ENCODE measurements at places on chromosomes 3 and 15.

GRCh38 chr3:194257151-194257621 lies 93.9 kb downstream of the CPN2 start:
- H3K27ac ChIP-seq = no peak overlapping the region
- H3K4me3 ChIP-seq = no peak overlapping the region
- H3K4me1 ChIP-seq = peaks cover 22% of the 10 kb centered on the region
- H3K36me3 ChIP-seq = peaks cover 2% of the 10 kb centered on the region

DNA sequence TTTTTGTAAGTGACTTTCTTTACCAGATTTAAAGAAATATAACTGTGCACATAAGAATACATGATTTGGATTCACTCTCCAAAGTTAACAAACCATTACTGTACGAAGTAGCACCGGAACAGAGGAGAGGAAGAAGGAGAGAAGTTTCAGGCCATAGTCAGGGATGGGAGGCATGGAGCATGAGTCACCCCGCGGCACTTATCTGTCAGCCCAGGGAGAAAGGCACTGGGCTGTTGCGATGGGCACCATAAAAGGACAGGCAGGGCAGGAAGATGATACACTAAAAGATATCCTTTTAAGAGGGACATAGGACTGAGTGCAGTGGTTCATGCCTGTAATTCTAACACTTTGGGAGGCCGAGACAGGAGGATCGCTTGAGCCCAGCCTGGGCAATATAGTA lies 37.0 kb downstream of the TTC23 start:
- H3K27me3 ChIP-seq = peaks cover 2% of the 10 kb centered on the region
- no peaks in the 10 kb centered on the region for H3K4me1 ChIP-seq
- no peak overlapping the region for H3K4me3 ChIP-seq
- H3K27ac ChIP-seq = no peak overlapping the region
- DNase-seq = peak; percentile 28

GRCh38 chr15:67117370-67117769 lies 52.0 kb downstream of the SMAD3 start:
- peak overlapping the region; percentile 57 for H3K4me3 ChIP-seq
- peak overlapping the region; percentile 99 for H3K27ac ChIP-seq
- DNase-seq = peak; percentile 60
- no peaks in the 10 kb centered on the region for H3K27me3 ChIP-seq

- H3K4me3 ChIP-seq = no peak overlapping the region
- no peak for DNase-seq
- H3K27ac ChIP-seq = no peak overlapping the region
- H3K4me1 ChIP-seq = peaks cover 9% of the 10 kb centered on the region
These were observed 122.3 kb downstream of the MEGF11 start for GRCh38 chr15:66131200-66131599.

GRCh38 chr3:55159016-55159415 lies 231.2 kb upstream of the LRTM1 start:
- no peaks in the 10 kb centered on the region for H3K27me3 ChIP-seq
- H3K36me3 ChIP-seq = no peaks in the 10 kb centered on the region
- no peak overlapping the region for H3K4me3 ChIP-seq
- no peaks in the 10 kb centered on the region for H3K4me1 ChIP-seq
- no peak for DNase-seq

DNA sequence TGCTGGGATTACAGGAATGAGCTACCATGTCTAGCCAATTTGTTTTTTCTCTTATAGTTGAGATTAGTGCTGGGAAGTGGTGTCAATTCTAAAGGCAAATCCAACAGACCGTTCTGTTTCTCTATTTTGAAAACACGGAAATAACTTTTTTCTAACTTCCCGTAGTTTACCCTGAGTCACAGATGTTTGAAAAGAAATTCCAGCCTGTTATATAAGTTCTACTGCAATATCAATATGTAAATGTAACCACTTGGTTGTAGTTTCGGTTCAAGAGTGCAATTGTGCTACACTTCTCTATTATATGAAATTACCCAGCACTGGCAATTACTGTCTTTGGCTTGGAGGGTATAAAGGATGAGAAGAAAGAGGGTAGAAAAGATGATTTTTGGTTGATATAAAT lies 22.3 kb upstream of the GNB4 start:
- H3K4me1 ChIP-seq = peaks cover 5% of the 10 kb centered on the region
- no peak overlapping the region for H3K4me3 ChIP-seq
- DNase-seq = no peak
- no peaks in the 10 kb centered on the region for H3K27me3 ChIP-seq

DNA sequence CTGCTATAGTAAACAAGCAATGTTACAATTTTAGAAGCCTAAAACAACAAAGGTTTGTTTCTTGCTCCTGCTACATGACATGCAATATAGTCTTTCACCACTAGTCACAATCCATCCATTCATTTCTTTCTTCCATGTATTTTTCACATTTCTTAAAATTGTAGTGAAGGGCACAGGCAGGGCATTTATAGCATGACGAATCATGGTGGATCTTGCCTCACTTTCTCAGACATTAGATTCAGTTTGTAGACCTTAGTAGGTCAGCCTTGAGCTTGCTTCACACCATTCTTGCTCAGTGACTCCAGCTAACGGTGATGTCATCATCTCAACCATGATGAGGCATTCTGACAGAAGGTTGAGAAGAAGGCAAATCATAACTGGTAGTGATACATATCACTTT lies 546.8 kb downstream of the TBL1XR1 start:
- DNase-seq = no peak
- H3K4me1 ChIP-seq = no peaks in the 10 kb centered on the region
- H3K4me3 ChIP-seq = no peak overlapping the region
- H3K27ac ChIP-seq = no peak overlapping the region

- H3K27me3 ChIP-seq = no peaks in the 10 kb centered on the region
- peaks cover 31% of the 10 kb centered on the region for H3K4me1 ChIP-seq
- H3K4me3 ChIP-seq = no peak overlapping the region
- H3K27ac ChIP-seq = no peak overlapping the region
- peaks cover 8% of the 10 kb centered on the region for H3K36me3 ChIP-seq
These were observed 5.0 kb downstream of the CD47 start for GRCh38 chr3:108085810-108086350.

- no peak for DNase-seq
- H3K27me3 ChIP-seq = no peaks in the 10 kb centered on the region
- H3K4me3 ChIP-seq = peak overlapping the region; percentile 55
- peaks cover 78% of the 10 kb centered on the region for H3K36me3 ChIP-seq
- peak overlapping the region; percentile 78 for H3K27ac ChIP-seq
- H3K4me1 ChIP-seq = peaks cover 73% of the 10 kb centered on the region
These were observed 14.8 kb downstream of the FYCO1 start for GRCh38 chr3:45980819-45981218.

GRCh38 chr3:184004476-184004875 lies 13.2 kb downstream of the ABCC5 start:
- H3K4me3 ChIP-seq = no peak overlapping the region
- peaks cover 4% of the 10 kb centered on the region for H3K36me3 ChIP-seq
- no peaks in the 10 kb centered on the region for H3K27me3 ChIP-seq
- peaks cover 10% of the 10 kb centered on the region for H3K4me1 ChIP-seq

DNA sequence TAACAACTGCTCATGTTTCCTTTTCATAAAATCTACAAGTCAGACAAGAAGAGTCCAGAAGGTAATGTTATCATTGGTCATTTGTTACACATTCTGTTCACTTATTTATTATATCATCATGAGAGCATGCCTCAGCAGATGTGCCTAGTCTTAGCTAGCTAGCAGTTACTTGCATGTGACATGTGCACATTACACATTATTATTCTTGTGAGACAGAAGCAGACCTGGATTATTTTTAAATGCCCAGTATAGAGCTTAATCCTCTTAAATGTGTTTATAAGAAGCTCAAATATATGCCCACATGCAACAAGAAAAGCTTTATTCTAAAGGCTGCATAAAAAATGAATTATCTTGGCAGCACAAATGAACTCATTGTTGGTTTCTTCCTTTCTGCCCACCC lies 12.6 kb downstream of the YEATS2 start:
- H3K4me1 ChIP-seq = peaks cover 17% of the 10 kb centered on the region
- no peak overlapping the region for H3K4me3 ChIP-seq
- H3K27ac ChIP-seq = no peak overlapping the region
- no peak for DNase-seq
- peaks cover 11% of the 10 kb centered on the region for H3K36me3 ChIP-seq
